ENCODE measurements at places on chromosomes 3 and 15.

- DNase-seq, result no peak
These were observed 94.6 kb upstream of the UBE2E2 start for GRCh38 chr3:23108451-23109057.

GRCh38 chr3:174110761-174111160 lies 713.2 kb downstream of the NLGN1 start:
- DNase-seq, result no peak

DNA sequence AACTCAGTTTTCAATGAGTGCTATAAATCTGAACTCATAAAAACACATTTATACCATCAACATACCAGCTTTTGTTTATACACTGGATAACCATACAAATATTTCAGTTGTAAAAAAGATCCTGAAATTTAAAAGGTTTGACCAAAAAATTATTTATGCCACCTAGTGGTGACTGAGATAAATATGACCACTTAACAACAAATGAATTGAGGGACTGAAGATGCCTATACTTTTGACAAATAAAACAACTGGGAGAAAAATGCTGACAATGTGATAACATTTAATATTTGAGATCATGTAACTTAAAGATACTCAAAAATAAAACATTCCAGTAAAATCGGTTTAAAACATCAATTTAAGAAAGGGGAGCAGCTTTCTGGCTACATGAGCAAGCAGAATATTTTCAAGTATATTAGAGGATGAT lies 30.4 kb downstream of the ATG3 start:
- DNase-seq, result peak; percentile 46

- DNase-seq, result no peak
These were observed 545.3 kb downstream of the MAGI1 start for GRCh38 chr3:65493371-65493882.

GRCh38 chr15:50531766-50532165 lies 14.7 kb downstream of the USP50 start:
- no peak for DNase-seq

DNA sequence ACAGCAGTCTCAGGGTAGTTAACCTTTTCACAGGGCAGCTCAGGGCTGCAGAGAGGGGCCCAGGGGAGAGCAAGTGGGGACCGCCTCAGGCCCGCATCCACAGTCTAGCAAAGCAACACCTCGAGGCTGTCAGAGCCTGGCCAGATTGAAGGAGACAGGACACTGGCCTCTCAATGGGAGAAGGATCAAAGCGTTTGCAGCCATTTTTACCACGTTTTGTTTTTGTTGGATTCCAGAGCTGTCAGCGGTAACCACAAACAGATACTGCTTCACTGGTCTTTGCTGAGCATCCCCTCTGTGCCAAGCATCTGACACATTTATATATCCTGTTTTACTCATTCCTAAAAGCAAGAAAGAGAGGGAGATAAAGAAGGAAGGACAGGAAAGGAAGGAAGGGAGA lies 153.8 kb downstream of the SHQ1 start:
- no peak for DNase-seq

GRCh38 chr3:111723293-111724215 lies 128.4 kb upstream of the ZBED2 start:
- DNase-seq, result no peak

GRCh38 chr3:197297476-197298340 lies 704 bp downstream of the DLG1 start:
- DNase-seq, result peak; percentile 91

GRCh38 chr3:71512000-71512399 lies 71.5 kb downstream of the FOXP1 start:
- DNase-seq, result peak; percentile 75

DNA sequence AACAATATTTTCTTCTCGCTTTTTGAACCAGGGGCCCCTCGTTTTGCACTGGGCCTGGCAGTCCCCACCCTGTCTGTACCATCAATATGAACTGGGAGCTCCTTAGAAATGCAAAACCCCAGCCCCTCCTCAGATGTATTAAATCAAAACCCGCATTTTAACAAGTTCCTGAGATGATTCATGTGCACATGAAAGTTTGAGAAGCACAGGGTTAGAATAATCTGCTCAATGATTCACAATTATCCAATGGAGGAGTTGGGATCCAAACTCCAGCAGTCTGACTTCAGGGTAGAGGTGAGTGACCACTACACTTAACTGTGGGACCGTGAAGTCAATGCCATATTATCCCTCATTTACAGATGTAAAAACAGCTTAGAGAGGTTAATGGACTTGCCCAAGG lies 256.4 kb downstream of the IGSF11 start:
- no peak for DNase-seq

DNA sequence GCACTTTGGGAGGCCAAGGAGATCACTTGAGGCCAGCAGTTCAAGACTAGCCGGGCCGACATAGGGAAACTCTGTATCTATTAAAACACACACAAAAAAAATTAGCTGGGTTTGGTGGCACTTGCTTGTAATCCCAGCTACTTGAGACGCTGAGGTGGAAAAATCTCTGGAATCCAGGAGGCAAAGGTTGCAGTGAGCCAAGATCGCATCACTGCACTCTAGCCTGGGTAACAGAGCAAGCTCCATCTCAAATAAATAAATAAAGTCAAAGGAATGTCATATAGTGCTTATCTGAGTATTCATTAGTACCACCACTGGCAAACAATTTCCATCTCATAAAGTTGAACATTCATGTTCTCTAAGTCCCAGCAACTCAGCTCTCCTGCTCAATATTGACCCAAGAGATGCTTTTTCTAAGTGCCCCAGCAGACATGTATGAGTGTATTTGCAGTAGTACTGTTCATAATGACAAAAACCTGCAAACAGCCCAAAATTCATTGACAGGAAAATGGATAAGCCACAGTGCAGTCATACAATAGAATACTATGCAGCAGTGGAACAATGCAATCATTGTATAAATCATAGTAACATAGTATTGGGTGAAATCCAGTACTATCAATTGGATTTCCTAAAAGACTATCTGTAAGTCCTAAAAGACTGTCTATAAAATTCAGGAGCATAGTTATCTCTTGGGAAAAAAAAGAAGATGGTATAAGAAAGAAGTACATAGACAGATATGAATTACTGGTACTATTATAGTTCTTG lies 751.5 kb upstream of the LMCD1 start:
- DNase-seq, result no peak

DNA sequence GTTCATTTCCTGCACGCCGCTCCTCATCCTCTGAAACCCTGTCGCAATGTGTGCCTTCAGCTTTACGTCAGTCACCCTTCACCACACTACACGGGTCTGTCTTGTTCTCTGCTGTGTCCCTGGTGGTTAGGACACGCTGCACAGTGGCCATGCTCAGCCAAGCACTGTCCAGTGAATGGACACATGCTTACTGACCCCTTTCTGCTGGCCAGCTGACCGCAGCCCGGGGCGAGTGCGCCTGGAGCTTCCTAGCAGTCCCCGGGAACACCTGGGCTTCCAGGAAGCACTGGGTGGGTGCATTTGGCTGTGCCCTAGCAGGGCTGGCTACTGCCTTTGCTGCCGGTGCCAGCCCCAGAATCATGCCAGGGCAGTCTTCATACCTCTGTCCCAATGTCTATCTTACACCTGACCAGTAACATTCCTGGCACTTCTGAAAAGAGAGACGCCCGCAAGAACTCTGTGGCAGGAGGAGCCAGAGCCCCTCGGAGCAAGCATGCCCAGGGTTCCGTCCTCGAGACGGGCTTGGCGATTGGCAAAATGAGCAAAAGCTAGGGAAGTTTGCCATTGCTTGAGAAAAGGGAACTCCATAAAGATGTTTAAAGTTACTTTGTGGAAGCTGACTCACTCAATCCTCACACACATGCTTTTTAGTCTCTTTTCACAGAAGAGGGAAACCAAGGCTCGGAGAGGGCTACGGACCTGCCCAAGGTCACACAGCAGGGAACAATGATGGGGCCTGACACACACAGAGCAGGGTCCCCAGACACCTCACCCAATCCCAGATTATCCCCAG lies 15.7 kb upstream of the ZXDC start:
- DNase-seq, result no peak

- no peak for DNase-seq
These were observed 1005.9 kb downstream of the ZPLD1 start for GRCh38 chr3:103440539-103441203.

GRCh38 chr3:196377321-196377720 lies 39.1 kb upstream of the TM4SF19 start:
- no peak for DNase-seq

DNA sequence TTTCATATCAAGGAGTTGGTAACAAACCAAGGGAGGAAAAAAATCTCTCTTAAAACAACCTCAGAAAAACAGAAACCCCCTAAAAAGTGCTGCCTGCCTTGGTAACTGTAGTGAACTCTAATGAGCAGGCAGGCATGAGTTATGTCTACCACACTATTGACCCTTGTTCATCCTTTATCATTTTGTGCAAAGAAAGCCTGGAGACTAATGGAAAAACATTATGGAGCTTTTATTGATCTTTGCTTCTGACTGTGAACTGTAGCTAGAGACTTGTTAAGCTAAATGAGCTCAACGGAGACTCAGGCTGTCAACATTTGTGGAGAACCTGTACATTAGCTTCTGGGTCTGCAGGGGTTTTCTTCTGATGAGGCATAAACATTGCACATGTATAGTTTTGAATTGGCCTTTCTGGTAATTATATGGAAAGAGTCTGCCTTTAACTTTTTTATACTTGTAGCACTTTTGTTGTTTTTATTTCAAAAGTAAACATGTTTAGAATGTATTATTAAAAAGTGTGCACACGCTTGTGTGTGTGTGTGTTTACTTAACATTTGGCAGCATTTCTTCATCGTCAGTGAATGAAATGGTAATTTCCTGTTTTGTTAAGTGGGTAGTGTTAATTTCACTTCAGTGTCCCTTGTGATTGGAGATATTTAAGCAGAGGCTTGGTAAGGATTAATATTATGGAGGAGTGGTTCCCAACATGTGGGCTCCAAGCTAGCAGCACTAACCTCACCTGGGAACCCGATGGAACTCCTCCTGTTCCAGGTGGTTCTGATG lies 15.9 kb upstream of the SPTSSB start:
- DNase-seq, result no peak

DNA sequence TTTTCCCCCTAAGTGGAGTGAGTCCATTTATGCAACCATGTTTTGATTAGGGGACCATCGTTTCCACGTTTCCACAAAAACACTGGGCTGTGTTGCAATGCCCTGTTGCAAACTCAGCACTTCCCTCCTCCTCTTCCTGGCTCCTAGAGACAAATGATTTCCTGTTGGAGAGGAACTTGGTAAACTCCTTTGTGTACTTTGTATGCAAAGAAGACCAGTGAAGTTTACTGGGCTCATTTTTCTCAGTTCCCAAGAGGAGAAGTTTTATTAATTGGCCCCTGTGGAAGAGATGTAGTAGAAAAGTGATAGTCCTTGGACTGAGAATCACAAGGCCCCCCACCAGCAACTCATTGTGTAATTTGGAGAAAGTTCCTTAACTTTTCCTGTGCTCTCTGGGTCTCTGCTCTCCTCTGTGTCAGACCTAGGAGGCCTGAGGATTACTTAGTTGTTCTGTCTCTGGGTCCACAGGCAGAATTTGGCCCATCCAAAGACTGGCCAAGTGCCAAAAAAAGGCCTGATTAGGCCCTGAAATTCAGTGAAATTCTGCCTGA lies 95.0 kb downstream of the ATG7 start:
- DNase-seq, result no peak

DNA sequence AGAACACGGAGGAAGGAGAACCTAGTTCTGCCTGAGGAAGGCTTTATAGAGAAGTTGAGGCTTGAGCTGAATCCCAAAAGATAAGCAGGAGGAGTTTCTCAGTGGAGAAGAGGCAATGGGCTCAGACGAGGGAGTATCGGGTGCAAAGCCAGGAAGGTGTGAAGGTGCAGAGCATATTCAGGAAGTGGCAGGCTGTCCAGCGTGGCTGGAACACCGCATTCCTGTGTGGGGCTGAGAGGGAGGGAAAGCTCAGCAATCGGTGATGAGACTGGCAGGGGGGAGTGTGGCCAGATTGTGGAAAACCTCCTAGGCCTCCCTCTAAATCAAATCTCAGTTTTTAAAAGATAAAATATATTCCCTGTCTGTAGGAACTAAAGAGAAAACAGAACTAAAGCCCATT lies 63.0 kb downstream of the ARHGAP31 start:
- no peak for DNase-seq

DNA sequence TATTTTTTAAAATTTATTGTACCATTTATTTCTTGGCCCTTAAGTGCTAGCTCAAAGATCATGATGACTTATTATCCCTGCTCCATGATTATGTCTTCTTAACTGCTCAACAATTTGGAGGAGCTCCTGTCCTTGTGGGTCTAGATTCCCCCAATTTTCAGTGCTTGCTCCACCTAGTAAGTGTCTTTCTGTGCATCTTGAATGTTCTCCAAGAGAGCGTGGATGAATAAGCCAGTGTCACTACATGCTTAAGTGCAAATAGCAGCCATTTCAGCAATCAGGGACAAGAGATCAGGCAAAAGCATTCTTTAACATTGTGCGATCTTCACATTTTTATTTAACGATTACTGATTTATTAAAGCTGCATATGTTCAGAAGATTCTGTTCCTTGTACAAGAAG lies 99.4 kb downstream of the ALCAM start:
- no peak for DNase-seq

- DNase-seq, result no peak
These were observed 107.9 kb upstream of the ALDH1A3 start for GRCh38 chr15:100771746-100772145.

DNA sequence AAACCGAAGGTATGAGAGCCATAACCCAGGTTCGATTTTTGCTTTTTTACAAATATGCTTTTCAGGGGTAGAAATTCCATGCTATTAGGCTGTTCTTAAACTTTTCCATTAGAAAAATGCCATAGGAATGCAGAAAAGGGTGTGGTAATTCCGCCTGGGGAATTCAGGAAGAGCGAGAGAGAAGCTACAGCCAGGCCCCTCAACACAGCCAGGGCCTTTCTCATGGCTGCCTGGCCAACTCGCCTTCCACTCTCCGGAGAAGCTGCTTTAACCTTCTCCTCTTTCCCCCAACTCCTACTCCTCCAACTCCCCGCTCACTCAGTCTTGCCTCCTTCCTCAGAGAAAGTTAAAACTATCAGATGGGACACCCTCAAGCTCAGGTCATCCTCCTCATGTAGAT lies 9.1 kb upstream of the TICRR start:
- no peak for DNase-seq

GRCh38 chr3:193556841-193557240 lies 2.1 kb upstream of the ATP13A4 start:
- no peak for DNase-seq

DNA sequence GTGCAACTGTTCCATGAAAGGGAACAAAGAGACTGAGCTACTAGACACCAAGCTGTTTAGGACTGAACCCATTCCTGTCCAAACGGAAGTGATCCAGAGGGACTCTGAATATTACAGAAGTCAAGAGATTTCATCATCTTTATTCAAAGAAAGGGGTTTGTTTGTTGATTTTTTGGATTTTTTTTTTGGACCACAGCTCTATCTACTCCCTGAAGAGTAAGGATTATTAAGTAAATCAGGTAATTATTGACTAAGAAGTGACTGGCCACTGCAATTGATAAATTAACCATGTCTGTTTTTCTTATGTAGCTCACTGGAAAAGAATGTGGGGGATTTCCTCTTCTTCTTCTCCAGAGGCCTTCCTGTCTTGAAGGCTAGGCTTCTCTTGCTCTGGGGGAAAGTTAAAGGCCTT lies 146.6 kb upstream of the TPM1 start:
- DNase-seq, result no peak

- no peak for DNase-seq
These were observed 610.6 kb upstream of the CFAP20DC start for GRCh38 chr3:59660376-59660775.
